ENCODE measurements at places on chromosomes 12 and 14.

DNA sequence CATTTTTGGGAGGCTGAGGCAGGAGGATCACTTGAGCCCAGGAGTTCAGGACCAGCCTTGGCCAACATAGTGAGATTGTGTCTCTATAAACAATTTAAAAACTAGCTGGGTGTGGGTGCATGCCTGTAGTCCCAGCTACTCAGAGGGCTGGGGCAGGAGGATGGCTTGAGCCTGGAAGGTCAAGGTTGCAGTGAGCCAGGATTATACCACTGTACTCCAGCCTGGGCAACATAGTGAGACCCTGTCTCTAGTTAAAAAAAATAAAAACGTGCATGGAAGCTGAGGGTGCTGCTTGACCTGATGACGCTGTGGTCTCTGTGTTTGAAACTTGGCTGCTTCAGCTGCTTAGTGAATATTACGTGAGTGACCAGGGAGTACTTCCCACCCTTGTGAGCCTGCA, 89.7 kb downstream of the PPP2R5C start:
- no peak for DNase-seq

GRCh38 chr12:76083246-76083903, 1.1 kb downstream of the NAP1L1 start:
- DNase-seq, result no peak

DNA sequence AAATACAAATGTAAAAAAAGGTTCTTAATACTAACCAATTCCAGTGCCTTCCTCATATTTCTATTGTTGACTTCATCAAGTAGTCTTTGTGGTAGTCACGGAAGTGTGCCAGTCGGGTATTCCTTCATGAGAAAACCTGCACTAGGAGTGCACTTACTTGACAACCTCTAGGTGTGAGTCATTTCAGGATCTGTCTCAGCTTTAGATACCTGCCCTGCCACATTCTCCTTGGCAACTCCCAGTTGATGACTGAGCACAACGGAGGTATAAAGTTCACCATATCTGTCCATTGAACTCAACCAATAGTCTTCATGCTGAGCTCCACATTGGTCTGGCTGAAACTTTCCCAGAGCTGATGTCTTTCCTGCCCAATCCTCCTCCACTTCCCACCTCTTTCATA, 215.7 kb downstream of the SYT10 start:
- no peak for DNase-seq

DNA sequence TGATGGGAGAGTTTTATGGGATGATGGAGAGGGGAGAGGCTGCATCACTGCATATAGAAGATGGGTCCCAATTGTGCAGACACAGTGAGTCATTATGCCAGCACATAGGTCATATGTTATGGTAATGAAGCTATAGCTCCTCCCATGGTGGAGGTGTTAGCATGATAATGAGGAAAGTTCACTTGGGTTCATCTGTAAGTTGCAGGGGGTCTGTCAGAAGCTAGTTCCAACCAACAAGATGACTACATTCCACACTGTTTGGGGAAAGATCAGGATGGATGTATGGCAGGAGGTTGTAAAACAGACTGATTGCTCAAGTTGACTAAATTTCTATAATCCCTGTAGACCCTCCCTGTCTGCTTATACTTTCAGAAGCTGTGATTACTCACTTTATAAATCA, 561.3 kb downstream of the C12orf50 start:
- no peak for DNase-seq

DNA sequence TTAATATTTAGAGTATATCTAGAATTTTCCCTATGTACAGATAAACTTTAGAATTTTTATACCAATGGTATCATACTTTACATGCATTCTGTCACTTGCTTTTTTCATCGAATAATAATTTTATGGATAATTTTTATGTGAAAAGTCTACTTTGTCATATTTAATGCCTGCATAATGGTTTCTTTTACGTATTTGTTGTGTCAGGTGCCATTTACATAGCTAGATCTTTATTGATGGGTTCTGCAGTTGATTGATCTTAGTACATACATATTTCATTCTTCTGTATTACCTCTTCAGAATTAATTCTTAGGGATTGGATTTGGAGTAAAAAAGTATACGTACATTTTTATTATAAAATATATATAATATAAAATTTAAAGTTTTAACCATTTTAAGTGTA, 77.7 kb upstream of the NEDD1 start:
- no peak for DNase-seq

DNA sequence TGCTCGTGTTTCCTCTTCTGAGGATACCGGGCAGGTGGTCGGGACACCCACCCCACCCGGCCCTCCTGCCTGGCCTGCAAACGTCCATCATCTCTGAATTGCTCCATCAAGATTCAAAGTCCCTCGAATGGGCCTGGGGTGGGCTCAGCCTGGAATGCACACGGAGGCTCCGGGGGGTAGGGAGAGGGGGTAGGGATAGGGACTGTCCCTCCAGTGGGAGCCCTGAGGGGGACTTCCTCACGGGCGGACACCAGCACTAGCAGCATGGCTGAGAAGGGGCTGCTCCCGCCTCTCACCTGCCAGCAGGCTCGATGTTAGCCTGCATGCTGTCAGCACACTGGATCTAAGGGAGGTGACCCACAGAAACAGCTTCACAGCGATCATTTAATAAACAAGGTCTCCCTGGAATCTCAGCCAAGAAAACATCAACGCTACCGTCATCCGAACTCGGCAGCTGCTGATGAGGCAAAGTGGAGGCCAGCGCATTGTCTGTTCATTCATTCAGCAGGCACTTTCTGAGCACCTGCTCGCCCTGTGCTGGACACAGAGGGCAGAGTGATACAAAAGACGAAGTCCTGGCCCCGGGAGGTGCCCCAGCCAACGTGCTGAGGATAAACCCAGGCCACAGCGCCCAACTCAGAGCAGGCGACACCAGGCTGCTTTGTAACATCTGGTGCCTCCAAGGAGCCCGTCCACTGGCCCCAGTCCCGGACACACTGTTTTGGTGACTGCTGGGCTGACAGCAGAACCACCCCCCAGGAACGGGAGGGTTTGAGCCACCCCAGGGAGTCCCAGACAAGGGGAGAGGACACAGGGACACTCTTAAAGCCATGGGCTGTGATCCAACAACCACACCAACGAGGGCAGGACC, 6.3 kb downstream of the TMEM179 start:
- no peak for DNase-seq

GRCh38 chr12:21538061-21538653, 12.1 kb downstream of the SPX start:
- no peak for DNase-seq

- DNase-seq, result peak; percentile 66
These were observed 93.3 kb downstream of the NINJ2 start for GRCh38 chr12:569803-570434.

DNA sequence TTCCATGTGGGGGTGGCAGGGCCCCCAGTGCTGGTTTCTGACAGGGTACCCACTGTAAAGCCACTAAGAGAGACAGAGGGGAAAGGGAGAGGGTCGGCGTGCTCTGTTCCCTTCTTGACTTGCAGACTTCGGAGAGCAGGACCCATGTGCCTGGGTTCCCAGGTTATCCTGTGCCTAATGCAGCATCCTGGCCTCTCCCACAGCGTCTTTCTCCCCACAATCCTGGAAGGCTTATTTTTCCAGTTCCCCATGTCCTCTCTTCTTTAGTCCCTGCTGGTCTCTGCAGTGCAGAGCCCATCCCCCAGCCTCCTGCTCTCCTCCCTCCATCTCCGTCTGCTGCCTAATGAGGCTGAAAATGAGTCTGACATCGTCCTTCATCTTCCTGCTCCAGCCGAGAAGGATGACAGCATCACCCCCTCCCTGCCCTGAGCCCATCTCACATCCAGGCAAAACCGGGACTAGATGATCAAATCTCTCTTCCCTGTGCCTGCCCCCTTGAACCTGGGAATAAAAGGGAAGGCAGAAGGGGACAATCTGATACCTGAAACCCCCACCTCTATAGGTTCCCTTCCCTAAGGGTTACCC, 15.1 kb downstream of the CALCOCO1 start:
- DNase-seq, result no peak
